NCI-H446 treated with DMSO at 0.1 percent for 48 hours (cell line): ENCODE measurements at places on chromosomes 12 and 14.

DNA sequence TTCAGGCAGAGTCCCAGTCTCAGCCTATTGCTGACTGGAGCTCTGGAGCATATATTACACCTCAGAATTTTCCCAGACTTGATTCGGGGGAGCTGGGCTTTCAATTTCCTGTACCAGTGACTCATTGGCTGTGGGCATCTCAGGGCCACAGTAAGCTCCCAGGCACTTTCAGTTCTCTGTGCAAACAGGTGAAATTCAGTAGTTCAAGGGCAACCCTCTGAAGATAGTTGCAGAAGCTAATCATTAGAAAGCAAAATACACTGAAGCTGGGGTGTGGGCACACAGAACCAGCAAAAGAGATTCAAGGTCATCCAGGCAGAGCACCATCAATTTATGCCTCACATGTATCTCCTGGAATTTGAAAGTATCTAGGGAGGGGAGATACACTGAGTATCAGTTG, 8.1 kb upstream of the NIN start:
- no peak for DNase-seq

DNA sequence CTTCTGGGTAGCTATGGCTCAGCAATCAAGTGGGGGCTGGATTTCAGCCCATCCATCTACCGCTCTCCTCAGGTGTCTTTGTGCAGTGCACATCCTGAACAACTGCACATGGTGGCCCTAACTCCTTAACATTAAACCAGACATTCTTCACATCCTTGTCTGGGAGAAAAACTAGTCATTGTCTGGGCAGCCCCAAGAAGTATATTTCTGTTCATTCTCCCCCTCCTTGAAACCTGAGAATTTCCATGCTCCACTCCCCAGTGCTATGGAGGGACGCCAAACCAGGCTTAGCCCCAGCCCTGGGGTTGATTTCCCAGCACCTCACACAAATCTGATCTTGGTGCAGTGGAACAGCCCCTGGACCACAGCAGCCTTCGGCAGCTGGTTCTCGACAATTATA, 13.4 kb downstream of the MYL2 start:
- no peak for DNase-seq

- no peak for DNase-seq
Measured at GRCh38 chr14:35159742-35160409, 37.5 kb downstream of the PRORP start.

DNA sequence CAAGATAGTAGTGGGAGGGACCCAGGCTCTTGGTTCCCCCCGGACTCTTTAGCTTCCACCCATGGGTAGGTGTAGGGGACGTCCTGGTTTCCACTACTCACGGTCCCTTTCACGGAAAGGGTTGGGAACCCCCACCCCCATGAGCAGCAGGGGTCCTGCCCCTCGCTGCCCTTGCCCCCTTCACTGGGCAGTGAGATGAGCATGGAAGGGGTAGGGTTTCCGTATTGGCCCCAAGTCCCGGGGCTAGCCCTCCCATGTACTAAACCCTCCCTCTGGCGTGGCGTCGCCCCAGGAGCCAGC, 12.7 kb downstream of the AGAP2 start:
- no peak for DNase-seq

DNA sequence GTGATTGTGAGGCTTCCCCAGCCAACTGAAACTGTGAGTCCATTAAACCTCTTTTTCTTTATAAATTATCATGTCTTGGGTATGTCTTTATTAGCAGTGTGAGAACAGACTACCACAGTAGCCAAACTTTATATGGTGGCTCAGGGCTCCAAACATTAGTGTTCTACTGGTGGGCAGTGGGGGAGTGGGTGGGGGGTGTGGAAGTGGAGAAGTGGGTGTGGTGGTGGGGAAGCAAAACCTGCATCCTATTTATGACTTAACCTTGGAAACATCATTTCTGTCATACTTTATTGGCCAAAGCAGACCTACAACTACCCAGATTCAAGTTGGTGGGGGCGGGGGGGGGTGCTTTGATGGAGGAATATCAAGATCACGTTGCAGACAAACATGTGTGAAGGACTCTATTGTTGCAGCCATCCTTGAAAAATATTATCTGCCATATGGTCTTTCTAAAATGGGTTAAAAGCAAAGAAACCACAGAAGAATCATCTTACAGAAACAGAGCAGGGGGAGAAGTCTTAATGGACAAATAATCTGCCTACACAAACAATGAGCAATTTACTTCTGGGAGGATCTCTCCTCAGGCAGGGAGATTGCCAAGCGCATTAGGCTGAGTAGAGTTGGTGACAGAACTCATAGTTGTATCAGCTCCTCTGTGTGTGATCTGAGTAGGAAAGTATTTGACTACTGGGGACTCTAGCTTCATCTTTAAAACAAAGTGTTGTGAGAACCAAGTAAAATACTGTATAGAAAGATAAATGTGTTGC, 1.4 kb upstream of the PWP1 start:
- no peak for DNase-seq

DNA sequence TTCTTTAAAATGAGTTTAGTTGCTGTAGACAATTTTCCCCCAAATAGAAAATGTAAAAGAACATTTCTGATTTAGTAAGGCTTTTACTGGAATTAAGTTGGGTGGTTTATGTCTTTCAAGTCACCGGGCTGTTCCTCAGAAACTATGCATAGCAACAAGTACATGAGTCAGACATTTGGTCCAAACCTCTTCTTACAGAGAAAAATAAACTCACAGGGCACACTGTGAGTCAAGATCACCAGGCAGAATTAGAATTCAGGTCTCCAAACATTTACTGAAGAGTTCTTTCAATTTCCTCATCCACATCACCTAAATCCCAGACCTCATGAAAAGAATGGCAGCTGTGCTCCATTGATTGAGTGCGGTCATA, 476.1 kb upstream of the SOX5 start:
- DNase-seq: no peak
